ENCODE measurements at places on chromosomes 11 and 22.

DNA sequence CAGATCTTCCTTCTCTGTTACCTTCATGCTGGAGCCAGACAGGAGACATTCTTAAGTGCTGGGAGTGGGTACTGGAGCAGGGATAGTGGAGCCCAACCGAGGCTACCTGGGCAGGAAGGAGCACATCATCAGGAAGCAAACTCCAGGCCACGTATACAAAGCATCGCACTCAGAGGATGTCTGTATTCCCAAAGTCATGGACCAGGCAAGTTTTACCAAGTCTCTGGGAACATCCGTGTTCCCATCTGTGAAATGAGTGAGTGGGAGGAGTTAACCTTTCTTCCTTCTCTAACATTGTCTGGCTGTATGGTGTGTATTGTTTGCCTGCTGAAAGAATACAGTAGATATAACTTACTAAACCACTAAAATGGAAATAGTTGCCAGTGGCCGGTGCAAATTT, 175.0 kb upstream of the TMEM45B start:
- DNase-seq = no peak

DNA sequence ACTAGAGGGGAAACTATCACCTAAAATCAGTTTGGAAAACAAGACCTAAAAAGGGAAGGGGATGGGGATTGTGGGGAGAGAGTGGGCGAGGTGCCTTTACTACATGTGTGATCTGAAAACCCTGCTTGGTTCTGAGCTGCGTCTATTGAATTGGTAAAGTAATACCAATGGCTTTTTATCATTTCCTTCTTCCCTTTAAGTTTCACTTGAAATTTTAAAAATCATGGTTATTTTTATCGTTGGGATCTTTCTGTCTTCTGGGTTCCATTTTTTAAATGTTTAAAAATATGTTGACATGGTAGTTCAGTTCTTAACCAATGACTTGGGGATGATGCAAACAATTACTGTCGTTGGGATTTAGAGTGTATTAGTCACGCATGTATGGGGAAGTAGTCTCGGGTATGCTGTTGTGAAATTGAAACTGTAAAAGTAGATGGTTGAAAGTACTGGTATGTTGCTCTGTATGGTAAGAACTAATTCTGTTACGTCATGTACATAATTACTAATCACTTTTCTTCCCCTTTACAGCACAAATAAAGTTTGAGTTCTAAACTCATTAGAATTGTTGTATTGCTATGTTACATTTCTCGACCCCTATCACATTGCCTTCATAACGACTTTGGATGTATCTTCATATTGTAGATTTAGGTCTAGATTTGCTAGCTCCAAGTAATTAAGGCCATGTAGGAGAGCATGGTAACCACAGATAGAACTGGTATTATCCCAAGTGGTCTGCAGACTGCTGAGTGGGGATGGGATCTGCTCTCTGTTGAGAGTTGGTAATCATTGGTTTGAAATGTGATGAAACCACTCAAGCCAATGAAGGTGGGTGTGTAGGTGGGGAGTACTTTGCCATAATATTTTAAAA, 3.6 kb downstream of the NEAT1 start:
- DNase-seq = no peak

- DNase-seq = no peak
These were observed 8.7 kb downstream of the PRDM11 start for GRCh38 chr11:45155058-45155551.

- DNase-seq = no peak
These were observed 5.1 kb downstream of the EFEMP2 start for GRCh38 chr11:65867284-65868071.

GRCh38 chr11:42762348-42762747, 549.4 kb upstream of the API5 start:
- DNase-seq = no peak

- DNase-seq = no peak
These were observed 8.5 kb downstream of the RAB6A start for GRCh38 chr11:73752216-73752867.

GRCh38 chr11:131762346-131763110, 392.1 kb downstream of the NTM start:
- DNase-seq = no peak

DNA sequence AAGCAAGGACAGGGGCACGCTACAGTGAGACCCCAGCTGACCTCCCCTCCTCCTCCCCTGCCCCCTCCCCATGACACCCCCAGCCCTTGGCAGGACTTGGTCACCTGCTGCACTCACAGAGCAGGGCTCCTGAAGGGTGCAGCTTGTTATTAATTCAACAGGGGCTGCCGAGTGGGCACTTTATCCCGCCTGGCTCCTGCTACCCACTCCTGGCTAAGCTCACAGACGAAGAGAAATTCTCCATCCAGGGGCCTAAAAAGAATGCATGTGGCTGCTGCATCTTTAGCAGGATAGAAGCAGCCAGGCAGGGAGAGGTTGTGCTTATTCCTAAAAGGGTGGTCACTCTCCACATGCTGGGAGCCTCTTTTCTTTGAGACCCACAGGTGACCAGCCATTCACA, 40.3 kb downstream of the GALNT18 start:
- no peak for DNase-seq

- DNase-seq = no peak
These were observed 29.2 kb downstream of the GRAMD4 start for GRCh38 chr22:46649141-46650077.

- DNase-seq = no peak
These were observed 2.1 kb upstream of the AHNAK start for GRCh38 chr11:62548545-62549335.

DNA sequence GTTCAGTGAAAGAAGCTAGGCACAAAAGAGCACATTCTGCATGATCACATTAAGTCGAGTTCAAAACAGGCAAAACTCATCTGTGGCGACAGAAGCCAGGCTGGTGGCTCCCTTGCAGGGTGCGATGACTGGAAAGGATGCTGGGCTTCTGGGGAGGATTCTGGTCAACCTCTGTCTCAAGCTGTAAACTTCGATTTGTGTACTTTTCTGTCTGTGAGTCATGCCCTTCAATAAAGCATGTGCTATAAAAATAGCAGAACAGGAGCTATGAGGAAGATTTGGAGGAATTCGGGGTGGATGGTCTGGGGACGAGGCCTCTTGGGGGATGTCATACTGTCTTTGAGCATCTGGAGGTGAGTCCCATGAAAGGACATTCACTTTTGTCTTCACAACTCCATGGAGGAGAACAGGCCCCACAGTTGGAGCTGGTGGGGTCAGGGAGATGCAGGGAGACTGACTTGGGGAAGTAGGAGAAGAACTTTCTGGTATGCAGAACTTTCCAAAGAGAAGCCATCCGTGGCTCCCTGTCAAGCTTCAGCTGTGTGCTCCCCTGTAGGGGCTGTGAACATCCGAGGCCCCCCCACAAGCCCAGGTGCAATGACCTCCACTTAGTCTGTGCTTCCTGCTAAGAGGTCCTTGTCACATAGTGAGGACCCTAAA, 77.8 kb upstream of the LINC01488 start:
- peak; percentile 14 for DNase-seq

- DNase-seq = no peak
These were observed 932.8 kb downstream of the BRD1 start for GRCh38 chr22:48894804-48895250.

- no peak for DNase-seq
These were observed 139.5 kb downstream of the CTTN start for GRCh38 chr11:70537576-70538571.

DNA sequence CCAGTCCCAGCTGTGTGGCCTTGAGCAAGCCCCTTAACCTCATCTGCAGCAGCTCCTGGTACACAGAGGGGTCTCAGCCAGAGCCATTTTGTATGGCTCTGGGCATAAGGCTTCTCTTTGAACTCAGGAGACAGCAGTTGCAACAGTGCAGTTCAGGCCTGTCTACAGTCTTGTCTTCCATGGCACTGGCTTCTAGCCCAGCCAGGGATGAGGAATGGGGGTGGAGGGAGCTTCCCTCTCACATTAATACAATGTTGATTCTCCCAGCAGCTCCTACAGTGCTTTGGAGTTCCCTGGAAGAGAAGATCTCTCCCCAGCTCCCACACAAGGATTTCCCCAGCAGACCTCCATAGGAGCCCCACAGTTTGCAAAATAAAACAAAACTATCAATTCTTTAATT, 350.2 kb downstream of the BUD13 start:
- no peak for DNase-seq

DNA sequence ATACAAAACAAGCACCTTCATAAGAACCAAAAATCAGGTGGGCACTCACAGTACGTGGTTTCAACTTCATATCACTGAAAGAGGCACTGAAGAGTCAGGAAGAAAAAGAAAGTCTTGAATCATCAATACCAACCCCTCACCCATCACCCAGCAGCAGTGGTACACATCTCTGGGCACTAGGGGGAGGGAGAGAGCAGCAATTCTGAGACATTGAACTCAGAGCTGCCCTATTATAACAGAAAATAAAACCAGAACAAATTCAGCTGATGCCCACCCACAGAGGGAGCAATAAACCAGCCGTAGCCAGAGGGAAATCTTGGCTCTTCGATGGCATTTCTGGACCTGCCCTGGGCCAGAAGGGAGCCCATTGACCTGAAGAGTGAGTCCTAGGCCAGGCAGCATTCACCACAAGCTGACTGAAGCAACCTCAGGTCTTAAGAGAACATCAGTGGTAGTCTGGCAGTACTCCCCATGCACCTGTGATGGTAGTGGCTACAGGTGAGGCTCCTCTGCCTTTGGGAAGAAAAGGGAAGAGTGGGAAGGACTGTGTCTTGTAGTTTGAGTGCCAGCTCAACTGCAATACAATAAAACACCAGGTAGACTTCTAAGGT, 42.2 kb upstream of the FAM181B start:
- peak; percentile 17 for DNase-seq

DNA sequence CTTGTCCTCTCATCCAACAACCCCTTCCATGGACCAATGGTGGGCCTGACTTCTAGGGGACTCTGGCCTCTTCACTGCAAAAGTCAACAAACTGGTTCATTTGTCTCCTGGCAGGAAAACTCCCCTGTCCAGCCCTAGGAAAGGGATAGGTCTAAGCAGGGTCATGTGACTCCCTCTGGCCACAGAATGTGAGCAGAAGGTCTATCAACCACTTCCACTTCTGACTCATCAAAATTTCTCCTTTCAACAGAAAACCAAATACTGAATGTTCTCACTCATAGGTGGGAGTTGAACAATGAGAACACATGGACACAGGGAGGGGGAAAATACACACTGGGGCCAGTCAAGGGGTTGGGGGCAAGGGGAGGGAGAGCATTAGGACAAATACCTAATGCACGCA, 1.3 kb upstream of the ISX start:
- peak; percentile 8 for DNase-seq

DNA sequence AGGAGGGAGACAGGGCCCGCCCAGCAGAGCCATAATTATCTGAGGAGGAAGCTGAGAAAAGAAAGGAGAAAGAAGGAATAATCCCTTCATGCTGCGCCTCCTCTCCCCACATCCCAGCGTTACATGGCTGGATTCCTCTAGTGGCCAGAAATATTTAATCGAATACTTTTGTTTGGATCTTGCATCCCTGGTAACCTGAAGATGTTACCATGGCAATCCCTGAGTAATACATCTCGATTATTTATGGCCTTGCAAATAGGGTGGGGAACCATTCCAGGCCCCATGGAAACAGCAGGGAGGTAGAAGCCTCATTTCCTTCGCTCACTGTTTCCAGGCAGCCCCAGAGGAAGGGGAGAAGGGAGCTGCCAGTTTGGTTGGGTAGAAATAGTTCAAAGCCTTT, 357.7 kb downstream of the BUD13 start:
- no peak for DNase-seq

GRCh38 chr11:98835335-98835734, 185.4 kb upstream of the CNTN5 start:
- no peak for DNase-seq

- DNase-seq = no peak
These were observed 13.8 kb upstream of the TUBA8 start for GRCh38 chr22:18096823-18097222.

DNA sequence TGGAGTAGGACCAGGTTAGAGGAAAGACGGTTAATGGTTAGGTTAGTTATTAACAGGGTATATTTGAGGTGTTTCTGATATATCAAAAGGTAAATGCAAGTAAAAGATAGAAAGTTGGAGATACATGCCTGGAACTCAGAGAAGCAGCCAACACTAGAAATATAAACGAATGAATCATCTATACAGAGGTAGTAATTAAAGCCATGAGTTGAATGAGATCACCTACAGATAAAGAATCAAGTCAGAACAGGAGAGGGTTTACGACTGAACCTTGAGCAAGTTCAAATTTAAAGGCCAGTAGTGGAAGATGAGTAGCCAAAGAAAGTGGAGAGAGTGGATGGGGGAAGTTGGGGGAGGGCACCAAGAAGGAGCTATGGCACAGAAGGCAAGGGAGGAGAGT, 73.9 kb downstream of the SPON1 start:
- DNase-seq = peak; percentile 42

DNA sequence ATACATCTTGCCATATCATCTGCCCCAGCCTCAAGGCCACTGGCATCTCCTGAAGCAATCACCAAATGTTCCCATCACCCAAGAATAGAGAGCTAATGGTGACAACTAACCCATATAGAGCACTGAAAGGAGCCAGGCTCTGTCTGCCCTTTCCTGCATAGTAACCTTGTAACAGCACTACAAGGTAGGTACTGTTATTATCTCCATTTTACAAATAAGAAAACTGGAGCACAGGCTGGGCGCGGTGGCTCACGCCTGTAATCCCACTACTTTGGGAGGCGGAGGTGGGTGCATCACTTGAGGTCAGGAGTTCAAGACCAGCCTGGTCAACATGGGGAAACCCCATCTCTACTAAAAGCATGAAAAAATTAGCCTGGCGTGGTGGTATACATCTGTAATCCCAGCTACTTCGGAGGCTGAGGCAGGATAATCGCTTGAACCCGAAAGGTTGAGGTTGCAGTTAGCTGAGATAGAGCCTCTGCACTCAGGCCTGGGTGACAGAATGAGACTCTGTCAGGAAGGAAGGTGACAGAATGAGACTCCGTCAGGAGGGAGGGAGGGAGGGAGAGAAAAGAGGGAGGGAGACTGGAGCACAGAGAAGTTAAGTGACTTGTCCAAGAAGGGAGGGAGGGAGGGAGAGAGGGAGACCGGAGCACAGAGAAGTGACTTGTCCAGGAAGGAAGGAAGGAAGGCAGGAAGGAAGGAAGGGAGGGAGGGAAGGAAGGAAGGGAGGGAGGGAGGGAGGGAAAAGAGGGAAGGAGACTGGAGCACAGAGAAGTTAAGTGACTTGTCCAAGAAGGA, 2.2 kb downstream of the SLC35F2 start:
- no peak for DNase-seq

DNA sequence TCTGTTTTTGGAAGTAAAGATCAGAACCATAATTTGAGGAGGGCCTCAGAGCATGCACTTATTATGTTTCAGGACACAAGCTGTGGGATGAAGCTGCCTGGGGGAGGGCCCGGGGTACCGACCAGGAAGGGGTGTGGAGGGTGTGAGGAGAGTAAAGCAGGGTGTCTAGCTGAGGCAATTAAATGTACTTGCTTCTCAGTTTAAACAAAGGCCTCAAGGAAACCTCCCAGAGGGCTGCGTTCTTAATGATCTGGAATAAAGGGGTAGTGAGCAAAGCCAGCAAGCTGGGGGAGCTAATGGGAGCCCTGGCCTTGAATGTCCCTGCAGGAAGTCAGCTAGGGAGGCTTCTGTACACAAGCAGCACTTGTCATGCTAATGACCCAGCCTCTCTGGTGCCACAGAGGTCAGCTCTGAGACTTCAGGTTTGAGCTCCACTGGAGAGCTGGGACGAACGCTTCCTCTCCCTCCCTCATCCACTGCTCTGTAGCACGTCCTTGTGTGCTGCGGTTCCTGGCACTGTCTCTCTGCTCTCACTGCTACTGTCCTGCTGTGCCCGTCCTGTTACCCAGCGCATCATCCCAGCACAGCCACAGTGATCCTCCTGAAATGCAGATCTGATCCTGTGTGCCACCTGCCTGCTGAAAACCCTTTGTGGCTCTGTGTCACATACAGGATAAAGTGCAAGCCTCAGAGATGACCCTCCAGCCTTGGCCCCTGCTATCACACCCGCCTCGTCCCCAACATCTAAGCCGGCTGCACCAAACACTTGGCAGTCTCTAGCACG, 159.7 kb downstream of the DBX1 start:
- DNase-seq = no peak
